Skeletal muscle cell (primary cell): ENCODE measurements at places on chromosomes 13 and 19.

GRCh38 chr13:78630511-78630910, 27.2 kb upstream of the POU4F1 start:
- DNase-seq: no peak

DNA sequence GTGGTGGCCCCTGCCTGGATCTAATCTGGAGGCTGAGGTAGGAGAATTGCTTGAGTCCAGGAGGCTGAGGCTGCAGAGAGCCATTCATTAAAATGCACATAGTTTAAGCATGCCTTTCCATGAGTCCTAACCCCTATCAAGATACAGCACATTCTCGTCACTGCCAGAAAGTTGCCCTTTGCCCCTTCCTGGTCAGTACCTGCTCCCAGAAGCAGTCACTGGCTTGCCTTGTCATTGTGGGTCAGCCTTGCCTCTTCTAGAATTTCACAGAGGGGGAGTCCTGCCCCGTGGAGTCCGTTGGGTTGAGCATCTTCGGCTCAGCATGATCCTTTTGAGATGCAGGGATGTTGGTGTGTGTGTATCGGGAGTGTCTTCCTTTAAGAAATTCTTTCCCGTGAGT, 10.8 kb downstream of the BICRA start:
- no peak for DNase-seq

GRCh38 chr19:33297401-33298145, 4.8 kb downstream of the CEBPA start:
- DNase-seq: no peak

DNA sequence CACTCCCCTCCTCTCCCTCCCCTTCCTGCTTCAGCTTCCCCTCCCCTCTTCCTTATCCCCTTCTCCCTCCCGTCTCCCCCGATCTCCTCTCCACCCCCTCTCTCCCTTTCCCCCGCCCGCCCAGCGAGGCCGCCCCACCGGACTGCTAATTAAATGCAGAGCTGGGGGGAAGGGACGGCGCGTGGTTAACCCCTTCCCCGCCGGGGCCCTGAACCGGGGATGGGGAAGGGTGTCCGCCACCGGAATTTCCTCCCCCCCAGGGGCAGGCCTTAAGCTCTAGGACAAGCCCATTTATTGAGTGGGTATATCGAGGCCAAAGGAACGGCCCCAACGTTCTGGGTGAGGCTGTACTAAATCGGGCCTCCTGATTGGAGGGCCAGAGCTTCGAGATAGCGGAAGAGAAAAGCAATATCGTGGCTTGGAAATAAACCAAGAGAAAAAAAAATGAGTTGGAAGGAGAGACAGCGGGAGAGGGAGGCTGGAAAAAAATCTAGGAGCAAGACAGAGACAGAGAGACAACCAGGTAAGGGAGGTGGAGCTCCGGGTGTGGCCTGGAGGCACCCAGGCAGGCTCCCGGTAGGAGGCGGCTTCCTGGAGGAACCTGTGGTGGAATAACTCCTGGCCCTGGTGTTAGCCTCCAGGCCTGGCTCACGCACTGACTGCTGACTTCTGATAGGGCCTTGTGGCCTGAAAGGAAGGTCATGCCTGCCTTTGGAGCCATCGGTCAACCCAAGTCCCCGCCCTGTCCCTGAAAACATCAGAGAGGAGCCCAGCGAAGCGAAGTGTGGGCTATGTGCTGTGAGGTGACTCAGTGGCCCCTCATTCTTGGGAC, 11.6 kb upstream of the JUND start:
- DNase-seq: no peak

GRCh38 chr19:3534375-3535234, 4.4 kb upstream of the TEKTIP1 start:
- no peak for DNase-seq
